HS-27A (cell line): ENCODE measurements at places on chromosomes 12 and 14.

- DNase-seq = no peak
These were observed 11.4 kb upstream of the BDKRB2 start for GRCh38 chr14:96192975-96193805.

GRCh38 chr14:63562405-63562804, 19.2 kb upstream of the PPP2R5E start:
- no peak for DNase-seq

GRCh38 chr12:96249196-96250118, 55.3 kb downstream of the ELK3 start:
- DNase-seq = no peak

DNA sequence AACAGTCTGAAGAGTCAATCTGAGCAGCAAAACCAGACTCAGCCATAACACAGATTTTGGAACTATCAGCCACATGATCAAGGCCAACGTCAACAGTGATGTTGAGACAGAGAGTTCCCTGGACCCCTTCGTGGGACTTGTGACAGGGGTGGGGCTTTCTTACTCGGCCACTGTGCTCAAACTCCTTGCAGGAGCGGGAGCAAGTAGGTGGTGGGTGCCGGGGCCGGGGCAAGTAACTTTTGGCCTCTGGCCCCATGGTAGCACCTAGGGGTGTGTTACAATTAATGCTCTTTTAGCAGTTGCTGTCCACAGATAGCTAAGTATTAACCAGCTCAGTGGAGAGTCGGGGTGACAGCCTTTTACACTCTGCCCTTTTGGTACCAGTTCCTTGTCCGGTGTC, 384.4 kb downstream of the NUAK1 start:
- DNase-seq = no peak

DNA sequence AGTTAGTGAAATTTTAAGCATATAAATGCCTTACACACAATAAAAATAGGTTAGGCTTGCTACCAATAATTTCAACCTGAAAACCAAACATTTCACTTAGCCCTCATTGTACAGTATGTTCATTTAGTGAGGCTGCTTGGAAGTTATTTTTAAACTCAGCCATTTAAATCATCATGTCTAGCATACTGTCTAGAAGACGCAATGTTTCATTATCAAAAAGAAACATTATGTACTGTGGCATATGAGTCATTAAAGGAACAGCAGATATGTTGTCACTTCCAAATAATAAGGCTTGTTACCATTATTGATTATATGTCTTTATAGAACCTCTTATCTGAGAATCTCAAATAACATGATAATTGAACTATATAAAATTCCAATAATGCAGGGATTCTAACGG, 304.7 kb downstream of the RMST start:
- no peak for DNase-seq

- DNase-seq = no peak
These were observed 32.9 kb downstream of the MAP1LC3B2 start for GRCh38 chr12:116591855-116592637.

DNA sequence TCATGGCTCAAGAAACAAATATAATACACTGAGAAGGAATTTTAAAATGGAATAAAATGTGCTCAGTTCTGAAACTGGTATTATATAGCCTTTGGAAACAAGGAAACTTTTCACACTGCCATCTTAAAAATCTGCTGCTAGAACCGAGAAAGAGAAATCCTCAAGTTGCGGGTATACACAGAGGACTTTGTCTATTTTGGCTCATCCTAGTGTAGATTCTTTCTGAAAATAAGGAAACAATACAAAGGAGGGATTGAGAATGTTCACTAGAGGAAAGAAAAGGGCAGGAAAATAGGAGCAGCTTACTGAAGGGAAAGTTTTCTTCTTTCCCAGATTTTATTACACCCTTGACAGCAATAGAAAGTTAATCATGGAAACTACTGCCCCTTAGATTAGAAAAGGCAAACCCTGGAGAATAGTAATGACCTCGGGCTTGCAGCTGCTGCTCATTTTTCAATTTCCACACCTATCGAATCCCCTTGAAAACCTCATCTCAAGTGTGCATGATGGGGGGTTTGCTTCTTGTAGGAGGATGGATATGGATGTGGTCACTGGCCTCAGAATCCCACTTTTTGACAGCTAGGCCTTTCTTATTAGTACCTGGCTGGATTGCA, 104.6 kb downstream of the DAAM1 start:
- no peak for DNase-seq

DNA sequence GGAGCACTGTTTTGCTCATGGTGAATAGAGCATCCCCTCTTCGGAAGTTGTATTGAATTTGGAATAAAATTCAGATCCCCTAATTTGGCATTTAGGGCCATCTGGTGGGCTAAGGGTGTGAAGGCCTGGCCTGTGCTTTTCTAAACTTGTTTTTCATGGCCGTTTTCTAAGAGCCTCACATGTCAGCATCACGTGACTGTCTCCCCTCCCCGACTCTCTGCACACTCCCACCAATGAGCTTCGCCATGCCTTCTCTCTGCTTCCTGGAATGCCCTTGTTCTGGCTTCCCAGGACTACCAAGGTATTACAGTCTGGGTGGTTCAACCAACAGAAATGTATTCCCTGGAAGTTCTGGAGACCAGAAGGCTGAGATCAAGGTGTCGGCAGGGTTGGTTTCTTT, 85.3 kb downstream of the PRIMA1 start:
- no peak for DNase-seq
